ENCODE measurements at places on chromosomes 7 and 10.
A peak's percentile ranks its signal among the peaks of the same experiment; 100 is the strongest.

- DNase-seq, result no peak
Measured at GRCh38 chr10:48498940-48499510, 105.8 kb downstream of the ARHGAP22 start.

- DNase-seq, result no peak
Measured at GRCh38 chr10:116769791-116770190, 27.4 kb upstream of the HSPA12A start.

DNA sequence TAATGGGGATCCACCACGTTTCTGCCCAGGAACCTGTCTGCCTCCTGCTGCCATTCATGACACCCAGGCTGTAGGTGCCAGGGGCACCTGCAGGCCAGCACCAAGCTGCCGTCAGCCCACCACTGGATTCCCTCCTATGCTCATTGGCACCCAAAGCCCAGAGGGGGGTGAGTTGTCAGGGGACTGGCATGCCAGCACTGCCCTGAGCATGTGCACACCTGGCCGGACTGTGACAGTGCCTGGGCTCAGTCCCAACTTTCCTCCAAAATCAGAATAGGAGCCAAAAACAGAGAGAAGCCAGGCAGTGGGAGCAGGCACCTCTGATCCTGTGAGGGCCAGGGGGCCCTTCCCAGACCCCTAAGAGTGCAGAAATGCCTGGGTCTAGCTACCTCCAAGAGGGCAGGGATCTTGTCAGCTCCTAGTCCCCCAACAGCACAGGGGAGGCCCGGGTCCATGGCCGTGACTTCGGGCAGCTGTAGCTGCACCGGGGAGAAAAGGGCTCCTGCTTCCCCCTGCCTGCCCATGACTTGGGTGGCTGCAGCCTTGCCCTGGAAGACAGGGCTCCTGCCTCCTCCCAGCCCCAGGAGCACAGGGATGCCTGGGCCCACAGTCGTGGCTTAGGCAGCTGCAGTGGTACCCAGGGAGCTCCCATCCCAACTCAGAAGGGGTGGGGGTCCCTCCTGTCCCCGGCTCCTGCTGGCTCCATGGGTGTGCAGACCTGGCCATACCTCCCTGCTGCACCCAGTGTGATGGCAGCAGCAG is 249.8 kb upstream of the DKK1 start:
- DNase-seq, result no peak

DNA sequence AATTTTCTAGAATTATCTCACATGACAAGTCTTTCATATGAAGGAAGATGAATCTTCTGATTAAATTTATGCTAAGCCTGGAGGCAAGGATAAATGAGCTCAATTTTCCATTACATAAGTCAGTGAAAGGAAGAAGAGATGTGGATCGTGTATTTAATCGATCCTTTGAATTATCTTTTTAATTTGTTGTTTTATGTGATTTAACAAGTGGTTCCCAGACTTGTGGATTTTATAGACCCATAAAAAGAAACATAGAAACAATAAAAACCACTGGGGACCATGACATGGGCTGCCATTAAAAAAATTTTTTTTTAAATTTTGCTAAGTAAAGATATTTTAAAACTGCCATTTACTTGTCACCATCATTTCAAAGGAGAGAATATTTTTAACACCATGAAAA is 45.0 kb downstream of the SLK start:
- no peak for DNase-seq

DNA sequence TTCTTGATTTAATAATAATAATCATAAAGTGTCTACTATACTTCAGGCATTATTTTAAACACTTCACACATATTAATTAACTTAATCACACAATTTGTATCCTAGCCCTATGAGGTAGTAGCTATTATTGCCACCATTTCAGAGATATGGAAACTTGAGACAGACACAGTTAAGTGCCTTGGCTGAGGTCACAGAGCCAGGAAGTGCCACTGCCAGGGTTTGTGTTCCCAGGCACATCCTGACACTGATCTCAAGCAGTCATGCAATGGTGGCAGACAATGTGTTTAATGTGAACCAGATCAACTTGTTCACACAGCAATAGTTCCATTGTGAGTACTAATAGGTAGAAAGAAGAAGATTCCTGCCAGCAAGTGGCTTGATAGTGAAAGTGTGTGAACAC is 666.0 kb downstream of the SUGCT start:
- DNase-seq, result no peak

GRCh38 chr10:93461109-93461806 is 20.9 kb downstream of the MYOF start:
- no peak for DNase-seq

GRCh38 chr10:113000876-113001598 is 51.0 kb downstream of the TCF7L2 start:
- no peak for DNase-seq

DNA sequence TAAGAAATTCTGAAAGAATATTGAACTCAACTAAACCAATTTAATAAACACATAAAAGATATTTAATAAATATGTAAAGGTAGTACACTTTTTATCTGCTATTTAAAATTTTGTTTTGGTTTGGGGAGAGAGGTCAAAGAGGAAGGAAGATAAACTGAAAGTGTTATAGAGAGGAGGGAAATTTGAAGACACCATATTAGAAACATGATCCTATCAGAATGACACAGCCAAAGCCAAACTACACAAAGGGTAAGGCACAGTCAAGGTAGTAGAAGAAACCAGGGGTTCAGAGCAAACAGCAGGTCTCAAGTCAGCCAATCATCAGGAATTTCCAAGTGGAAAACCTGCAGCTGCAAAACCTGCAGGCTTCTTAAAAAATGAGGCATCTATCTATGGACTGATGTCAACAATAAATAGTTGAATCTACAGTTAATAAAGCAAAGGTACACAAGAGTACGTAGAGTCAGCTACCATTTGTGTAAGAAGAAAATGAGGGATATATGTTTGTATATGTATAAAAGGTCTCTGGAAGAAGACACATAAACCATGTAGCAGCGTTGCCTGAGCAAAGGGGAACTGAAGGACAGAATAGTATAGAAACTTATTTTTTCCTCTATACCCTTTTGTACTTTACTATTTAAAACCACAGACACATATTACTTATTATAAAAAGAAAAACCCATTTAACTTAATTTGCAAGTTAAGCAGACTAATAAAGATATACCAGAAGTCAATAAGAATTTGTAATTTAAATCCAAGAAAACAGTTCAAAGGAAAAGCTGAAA is 10.0 kb downstream of the ZNF800 start:
- DNase-seq, result no peak

DNA sequence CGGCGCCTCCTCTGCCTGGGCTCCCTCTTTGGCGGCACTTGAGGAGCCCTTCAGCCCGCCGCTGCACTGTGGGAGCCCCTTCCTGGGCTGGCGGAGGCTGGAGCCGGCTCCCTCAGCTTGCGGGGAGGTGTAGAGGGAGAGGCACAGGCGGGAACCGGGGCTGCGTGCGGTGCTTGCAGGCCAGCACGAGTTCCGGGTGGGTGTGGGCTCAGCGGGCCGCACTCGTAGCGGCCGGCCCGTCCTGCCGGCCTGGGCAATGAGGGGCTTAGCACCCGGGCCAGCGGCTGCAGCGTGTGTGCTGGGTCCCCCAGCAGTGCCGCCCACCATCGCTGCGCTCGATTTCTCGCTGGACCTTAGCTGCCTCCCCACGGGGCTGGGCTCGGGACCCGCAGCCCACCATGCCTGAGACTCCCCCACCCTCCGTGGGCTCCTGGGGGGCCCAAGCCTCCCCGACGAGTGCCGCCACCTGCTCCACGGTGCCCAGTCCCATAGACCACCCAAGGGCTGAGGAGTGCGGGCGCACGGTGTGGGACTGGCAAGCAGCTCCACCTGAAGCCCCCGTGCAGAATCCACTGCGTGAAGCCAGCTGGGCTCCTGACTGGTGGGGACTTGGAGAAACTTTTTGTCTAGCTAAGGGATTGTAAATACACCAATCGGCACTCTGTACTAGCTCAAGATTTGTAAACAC is 73.8 kb upstream of the KMT2E start:
- no peak for DNase-seq

- DNase-seq, result no peak
Measured at GRCh38 chr10:15740261-15740660, 20.5 kb upstream of the ITGA8 start.

DNA sequence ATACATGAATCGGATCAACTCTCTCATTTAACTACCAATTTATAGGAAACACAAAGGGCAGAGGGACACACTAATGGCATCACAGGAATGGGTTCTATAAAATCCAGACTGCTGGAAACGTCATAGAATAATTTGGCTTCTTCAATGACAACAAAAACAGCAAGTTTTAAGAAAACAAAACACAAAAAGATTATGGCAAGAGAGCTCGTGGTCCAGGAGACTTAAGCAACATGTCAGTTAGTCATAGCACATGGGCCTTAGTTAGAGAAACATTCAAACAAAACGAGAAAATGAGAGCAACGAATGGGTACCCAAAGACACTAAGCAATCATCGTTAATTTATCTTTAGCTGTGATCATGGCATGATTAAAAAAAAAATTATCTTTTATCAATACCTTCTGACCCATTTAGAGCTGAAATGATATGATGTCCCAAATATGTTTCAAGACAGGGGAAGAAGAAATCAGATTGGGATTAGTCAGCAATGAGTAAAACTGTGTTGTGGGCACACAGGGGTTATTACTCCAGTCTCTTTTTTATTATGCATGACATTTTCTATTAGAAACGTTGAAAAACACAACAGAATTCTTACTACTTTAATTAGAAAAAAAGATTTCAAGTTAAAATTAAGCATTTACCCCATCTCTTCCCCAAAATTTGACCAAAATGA is 28.3 kb downstream of the NCAPG2 start:
- DNase-seq, result no peak

- DNase-seq, result peak; percentile 67
Measured at GRCh38 chr10:92914478-92915325, 66.4 kb downstream of the EXOC6 start.

DNA sequence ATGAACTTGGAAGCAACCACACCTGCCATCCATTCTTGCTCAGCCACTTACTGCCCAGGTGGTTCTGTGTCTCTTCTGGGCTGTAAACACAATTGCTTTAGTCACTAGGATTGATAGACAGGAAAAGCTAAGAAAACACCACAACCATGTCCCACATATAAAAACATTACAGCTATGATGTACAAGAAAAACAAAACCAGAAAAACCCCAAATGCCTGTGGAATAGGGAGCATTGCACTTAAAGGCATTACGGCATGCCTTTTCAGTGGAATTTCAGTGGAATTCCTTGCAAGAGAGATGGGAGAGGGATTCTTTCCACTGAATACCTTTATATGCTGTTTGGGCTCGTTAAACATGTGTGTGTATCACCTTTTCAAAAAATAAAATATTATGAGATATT is 44.2 kb upstream of the GPR26 start:
- no peak for DNase-seq

GRCh38 chr10:73263693-73264347 is 11.4 kb upstream of the MRPS16 start:
- DNase-seq, result no peak

- no peak for DNase-seq
Measured at GRCh38 chr10:67098461-67098860, 172.6 kb downstream of the LRRTM3 start.

DNA sequence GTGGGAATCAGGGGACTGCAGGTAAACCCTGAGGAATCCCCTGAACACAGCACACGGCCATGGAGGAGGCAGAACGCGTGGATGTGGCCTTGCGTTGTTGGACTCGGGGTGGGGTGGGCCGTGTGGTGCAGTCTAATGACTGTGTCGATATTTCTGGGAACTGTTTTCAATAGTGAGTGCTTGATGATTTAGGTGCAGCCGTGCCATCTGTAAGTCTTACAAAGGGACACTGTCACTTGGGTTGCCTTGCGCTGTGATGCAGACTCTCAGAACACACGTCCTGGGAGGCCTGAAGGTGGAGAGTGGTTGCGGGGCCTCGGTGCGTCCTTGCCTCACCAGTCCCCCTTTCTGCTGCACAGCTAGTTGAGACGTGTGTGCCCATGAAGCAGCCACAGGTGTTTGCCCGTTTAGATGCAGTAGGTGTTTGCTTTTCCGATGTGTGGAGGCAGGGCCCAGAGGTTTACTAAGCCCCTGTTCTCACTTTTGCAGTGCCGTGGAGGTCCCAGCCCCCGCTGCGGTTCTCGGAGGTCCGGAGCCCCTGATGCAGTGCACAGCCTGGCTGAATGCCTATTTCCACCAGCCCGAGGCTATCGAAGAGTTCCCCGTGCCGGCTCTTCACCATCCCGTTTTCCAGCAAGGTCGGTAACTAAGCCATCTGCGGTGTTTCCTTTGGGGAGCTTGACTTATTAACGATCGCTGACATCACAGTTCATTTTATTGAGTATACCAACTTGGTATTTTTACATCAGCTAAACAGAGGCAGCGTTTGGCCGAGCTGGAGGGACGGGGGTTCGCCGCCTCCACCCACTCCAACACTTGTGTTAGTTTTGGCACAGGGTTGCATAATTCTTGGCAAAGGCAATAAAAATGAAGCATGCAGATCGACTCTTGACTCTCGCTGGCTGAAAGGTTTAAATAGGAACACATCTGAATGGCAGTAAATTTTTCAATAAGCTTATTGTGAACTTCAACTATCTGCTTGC is 240.7 kb downstream of the MGMT start:
- DNase-seq, result no peak

DNA sequence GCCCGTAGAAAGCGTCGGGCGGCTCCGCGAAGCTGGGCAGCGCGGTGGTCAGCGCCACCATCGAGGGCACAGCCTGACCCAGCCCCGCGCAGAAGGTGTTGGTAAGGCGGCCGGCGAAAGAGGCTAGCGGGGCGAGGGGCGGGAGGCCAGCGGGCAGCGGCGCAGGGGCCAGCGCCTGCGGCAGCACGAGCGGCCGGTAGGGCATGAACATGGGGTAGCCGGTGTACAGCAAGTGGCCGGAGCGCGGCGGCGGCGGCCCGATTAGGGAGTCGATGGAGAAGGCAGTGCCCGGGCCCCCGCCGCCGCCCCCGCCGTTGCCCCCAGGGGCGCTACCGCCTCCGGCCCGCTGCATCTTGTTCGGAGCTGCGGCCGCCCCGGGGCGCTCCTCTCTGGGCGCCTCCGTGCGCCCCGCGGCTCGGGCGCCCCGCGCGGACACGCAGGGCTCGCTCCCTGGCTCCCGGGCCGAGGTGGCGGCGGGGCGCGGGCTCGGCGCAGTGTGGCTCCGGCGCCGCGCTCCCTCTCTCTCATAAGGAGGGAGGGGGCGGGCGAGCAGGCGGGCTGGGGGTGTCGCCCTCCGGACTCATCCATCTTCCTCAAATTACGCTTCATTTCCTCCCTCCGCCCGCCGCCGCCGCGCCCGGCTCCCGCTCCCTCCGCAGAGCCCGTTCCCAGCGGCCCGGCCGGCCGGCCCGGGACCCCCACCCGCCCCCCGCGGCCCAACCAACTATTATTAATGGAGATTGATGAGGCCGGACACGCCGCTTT is at the start of gene GBX1:
GBX1 (minus strand) TSS at position 498 of the 765 bp plus-strand sequence; CDS start at position 352, 146 bp downstream.
- peak; percentile 83 for DNase-seq
